Stimulated activated CD4-positive, alpha-beta T cell treated with anti-CD3 and anti-CD28 coated beads, Interleukin-2, amount 100 ng/mL, for 24 hours (primary cell): ENCODE measurements at places on chromosomes 6 and 20.

DNA sequence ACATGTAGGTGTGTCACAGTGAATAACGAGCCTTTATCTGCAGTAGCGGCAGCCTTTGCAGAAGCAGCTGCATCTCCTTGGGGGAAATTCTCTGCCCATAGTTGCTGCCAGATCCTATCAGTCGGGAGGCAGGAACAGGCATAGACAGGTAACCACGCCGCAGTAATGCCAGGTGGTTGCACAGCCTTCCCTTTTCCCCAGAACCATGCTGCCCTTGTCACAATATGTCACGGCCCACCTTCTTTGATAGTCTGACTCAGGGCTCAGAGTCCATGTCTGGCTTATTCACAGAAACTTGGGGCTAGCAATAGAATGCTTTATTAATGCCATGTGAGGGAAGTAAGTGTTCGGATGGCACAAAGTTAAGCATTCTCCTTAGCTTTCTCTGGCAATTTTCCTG is 76.6 kb downstream of the F13A1 start:
- DNase-seq = no peak

GRCh38 chr6:50995036-50995435 is 176.4 kb downstream of the TFAP2B start:
- DNase-seq = no peak

GRCh38 chr20:2246069-2246491 is 49.7 kb upstream of the TGM3 start:
- no peak for DNase-seq

DNA sequence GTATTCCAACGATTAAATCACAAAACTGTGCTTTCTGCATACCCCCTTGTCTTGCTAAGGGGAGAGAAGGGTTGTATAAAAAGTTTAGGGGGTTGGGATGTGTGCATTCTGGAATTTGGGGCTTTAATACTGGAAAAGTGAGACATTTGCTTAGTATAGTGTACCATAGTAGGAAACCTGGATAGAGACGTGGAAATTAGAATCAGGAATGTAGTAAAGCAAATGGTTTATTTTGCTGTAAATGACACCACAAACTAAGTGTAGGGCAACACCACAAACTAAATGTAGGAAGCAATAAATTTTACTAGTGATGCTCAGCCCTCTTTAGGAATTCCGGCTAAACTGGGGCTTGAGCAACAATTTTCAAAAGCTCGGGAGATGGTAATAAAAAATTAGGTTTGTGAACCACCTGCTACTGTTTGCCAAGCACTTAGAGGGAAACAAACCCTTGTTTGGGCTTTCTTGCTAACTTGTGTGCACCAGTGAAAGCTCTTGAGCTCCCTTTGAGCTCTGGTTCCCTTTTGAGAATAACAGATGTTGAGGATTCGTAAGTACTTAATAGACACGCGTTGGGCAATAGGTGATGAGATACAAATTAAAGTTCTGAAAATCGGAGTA is 13.8 kb downstream of the BRD2 start:
- no peak for DNase-seq

GRCh38 chr20:34710568-34710839 is 6.4 kb downstream of the TP53INP2 start:
- no peak for DNase-seq

- DNase-seq = no peak
Observed at GRCh38 chr6:170037541-170038250, 253.2 kb downstream of the DLL1 start.
